Stimulated activated CD4-positive, alpha-beta T cell treated with anti-CD3 and anti-CD28 coated beads, Interleukin-15, amount 100 ng/mL, for 1 hour (primary cell): ENCODE measurements at places on chromosomes 11 and 22.

DNA sequence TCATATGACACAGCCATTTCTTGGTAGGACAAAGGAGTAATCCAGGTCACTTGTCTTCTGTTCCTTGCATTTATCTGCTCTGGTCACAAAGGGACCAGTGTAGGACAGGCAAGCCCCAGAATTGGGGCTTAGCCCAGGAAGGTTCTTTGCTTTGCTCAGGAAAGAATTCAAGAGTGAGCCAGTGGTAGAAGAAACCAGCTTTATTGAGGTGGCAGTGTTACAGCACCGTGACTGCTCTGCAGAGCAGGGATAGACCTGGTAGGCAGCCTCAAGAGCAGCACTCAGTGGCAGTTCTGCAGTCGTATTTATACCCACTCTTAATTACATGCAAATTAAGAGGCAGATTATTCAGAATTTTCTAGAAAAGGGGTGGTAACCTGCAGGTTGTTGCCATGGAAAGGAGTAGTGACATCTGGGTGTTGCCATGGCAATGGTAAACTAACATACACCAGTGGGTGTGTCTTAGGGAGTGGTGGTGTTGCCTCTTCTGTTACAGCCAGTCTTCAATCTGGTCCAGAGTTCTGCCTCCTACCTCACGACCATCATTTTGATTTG, 84.9 kb upstream of the RAB1B start:
- DNase-seq: no peak

- DNase-seq: no peak
Observed at GRCh38 chr11:110921742-110922521, 209.7 kb upstream of the ARHGAP20 start.

- DNase-seq: no peak
Observed at GRCh38 chr11:127625402-127625801, 624.8 kb upstream of the KIRREL3 start.

DNA sequence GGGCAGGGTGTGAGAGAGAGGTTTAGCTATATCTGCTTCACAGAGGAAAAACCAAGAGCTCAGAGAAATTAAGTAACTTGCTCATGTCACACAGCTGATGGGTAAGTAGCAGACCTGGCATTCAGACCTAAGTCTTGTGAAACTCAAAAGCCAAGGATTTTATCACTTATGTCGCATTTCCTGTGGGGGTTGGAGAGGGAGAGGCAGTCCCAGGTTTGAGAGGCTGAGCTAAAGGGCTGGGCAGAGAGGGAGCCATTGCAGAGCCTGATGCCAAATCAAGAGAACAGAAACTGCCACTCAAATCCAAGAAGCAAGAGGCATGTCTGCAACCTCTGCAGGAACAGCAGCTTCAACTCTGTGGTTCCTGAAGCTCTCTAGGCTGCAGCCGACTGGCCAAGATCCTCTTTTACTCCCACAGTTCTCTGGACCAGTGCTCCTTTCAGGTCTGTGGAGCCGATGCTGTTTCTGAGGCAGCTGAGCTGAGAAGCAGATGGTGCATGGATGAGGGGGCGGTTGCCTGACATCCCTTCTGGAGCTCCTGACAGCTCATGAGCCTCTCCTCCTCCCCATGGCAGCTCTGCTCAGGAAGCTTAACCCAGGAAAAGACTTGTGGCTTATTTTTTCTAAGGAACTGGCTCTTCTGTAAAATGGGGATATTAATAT, 47.6 kb upstream of the NAV2 start:
- DNase-seq: no peak

GRCh38 chr11:122439866-122440810, 215.4 kb upstream of the UBASH3B start:
- DNase-seq: no peak

- DNase-seq: no peak
Observed at GRCh38 chr22:50302564-50302963, 4.9 kb downstream of the PLXNB2 start.

GRCh38 chr22:49334449-49334789, 493.3 kb downstream of the BRD1 start:
- no peak for DNase-seq

- DNase-seq: no peak
Observed at GRCh38 chr11:87266751-87267150, 229.0 kb downstream of the TMEM135 start.

DNA sequence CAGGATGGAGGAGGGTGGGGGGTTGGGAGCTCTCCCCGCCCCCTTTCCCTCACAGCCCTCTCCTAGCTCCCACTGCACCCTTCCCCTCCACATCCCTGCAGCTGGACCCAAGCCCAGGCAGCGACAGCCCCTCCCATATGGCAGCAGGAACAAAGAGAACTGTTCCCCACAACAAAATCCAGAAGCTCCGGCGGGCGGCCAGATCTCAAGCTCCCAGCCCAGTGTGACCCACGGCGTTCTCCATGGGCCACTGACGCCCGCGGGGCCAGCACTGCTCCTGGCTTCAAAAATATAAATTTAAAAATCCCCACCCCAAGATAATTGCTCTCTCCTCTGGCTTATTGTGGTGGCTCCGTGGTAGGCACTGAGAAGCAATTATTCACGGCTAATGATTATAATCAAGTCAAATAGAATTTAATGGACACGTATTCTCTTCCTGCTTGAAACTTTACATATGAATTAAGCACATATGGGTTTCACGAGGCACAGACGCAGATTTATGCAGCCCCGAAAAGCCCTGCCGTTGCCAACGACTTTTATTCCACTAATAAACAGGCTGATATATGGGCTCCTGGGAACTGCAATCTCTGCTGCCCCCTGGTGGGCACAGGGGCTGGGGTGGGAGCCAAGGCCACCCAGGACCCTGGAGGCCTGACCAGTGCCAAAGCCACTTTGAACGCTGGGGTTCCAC, 17.5 kb downstream of the MACROD1 start:
- DNase-seq: peak; percentile 53

DNA sequence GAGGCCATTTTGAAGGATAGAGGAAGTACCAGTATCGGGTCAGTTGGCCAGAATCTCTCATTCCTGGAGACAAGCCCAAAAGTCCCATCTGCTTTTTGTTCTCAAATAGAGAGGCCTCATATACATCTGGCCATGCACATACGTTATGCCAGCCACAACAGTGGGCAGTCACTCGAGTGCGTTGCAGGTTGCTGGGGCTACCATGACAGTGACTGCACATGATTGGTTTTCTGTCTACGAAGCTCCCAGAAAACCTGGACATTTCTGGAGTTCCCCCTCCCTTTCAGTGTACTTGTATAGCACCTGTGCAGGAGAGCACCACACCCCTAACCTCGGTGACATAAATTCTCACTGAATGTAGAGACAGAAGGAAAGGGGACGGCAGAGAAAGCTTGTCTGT, 62.1 kb downstream of the C22orf31 start:
- DNase-seq: no peak

DNA sequence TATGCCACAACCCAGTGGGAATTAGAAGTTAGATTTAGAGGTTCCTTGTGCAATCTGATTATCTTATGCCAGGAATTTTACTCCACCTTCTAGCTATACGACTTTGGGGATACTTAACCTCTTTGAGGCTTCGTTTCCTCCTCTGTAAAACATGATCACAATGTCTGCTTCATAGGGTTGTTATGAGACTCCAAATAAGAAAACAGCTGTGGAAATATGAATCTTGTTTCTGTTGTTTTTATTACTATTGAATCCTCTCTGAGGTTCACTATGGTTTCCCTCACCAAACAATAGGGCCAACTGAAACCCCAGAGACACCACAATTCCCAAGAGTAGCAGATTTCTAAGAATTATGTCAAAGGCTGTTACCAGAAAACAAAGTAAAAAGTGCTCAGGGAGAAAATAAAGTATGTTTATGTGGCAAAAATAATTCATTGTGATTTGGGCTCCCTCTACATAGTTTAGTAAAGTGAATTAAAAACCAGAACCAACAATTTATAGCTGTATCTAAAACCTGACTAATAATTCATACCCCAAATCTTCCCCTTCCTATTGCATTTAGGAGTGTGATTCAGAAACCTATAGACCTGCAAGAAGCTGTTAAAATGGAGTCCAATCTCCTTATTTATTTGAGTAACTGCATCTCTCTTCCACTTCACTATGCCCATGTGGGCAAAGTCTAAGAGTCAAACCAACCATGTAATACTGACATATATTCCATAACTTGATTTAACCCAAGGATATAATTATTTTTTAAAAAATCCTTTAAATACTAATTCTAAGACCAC, 38.4 kb downstream of the AMBRA1 start:
- DNase-seq: no peak

- DNase-seq: no peak
Observed at GRCh38 chr11:60777572-60777971, 7.6 kb upstream of the MS4A10 start.

- DNase-seq: no peak
Observed at GRCh38 chr11:128919216-128919615, 23.5 kb downstream of the TP53AIP1 start.

DNA sequence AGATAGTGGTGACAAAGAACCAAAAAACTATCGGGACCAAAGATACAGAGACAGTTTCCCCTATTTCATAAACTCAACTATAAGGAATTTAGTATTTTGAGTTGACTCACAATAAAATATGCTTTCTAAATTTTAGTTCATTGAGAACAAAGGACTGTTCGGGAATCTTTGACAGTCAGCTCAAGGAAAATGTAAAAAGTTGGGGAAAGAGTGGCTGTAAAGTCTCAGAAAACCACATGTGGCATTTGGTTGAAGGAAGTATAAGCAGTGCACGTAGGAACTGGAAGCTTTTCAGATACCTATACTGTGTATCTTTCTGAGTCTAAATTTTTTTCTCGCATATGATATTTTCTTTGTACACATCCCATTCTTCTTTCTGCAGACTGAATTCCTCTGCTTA, 688.9 kb downstream of the KCNA4 start:
- DNase-seq: no peak

DNA sequence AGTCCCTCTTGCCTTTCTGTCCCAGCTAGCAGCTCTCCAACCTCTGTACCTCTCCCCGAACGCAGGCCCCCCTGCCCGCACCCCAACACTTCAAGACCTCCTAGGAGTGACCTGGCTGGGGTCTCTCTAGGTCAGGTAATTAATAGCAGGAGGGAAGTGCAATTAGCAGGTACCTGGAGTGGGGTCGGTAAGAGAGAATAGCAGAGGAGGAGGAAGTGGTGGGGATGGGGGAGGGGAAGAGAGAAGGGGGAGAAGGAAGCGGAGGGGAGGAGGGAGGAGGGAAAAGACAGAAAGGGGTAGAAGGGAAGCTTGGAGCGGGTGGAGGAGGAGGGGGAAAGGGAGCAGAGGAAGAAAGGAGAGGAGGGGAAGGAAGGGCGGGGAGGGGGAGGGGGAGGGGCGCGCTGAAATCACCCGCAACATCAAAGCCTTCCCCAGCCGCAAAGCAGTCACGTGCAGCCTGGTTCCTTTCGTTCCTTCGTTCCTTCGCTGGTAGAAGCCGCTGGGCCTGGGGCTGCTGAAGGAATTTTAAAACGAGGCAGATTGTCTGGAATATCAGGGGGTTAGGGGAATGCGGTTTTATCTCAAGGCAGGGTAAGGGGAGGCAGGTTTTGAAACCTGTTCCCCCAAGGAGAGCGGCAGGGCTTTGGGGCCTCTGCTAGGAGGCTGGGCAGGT, 29.3 kb upstream of the TCF20 start:
- DNase-seq: peak; percentile 33

- no peak for DNase-seq
Observed at GRCh38 chr11:64069401-64070313, 33.9 kb downstream of the FLRT1 start.

GRCh38 chr11:118081241-118081958, 4.5 kb downstream of the TMPRSS4 start:
- DNase-seq: no peak

DNA sequence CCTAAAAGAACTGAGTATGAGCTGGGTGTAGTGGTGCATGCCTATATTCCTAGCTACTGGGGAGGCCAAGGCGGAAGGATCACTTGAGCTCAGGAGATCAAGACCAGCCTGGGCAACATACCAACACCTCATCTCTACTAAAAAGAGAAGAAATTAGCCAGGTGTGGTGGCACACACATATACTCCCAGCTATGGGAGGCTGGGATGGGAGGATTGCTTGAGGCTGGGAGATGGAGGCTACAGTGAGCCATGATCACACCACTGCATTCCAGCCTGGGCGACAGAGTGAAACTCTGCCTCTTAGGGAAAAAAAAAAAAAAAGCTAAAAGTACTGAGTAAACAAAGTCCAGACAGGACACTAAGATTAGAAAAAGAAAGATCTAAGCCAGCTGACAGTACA, 3.5 kb upstream of the HTR3B start:
- no peak for DNase-seq

DNA sequence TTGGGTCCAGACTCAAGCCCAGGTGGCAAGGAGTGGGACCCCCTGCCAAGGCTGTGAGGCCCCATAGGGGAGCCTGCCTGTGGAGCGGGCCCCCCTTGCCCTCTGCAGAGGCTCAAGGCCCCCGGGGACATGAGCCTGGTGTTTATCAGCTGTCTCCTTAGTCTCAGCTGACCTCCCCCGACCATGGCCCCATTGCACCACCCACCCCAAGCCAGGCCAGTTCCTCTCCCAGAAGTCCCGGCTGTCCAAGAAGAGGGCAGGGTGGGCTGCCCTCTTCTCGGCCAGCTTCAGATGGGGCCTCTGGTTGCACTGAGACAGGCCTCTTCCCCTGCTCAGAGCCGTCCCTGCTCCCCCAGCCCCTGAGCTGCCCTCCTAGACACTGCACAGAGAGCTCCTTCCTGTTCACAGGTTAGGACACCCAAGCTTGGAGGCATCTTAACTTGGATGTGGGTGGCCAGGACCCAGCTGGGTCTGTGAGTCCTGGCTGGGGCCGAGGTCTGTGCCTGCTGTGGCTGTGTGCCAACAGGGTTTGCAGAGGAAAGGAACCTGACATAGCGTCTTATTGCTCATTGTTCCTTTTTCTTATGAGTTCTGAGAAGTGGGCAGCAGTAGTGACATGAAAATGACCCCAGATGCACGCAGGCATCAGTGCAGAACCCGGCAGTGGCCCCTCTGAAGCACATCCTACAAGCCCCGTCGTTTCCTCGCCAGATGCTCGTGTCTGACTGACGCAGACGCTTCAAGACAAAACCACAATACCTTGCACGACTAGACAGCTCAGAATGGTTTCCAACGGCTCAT, 5.4 kb downstream of the TRABD start:
- DNase-seq: peak; percentile 67

- DNase-seq: no peak
Observed at GRCh38 chr11:9065607-9066432, 25.6 kb downstream of the SCUBE2 start.

- no peak for DNase-seq
Observed at GRCh38 chr22:36510966-36511881, 4.4 kb upstream of the FOXRED2 start.

- no peak for DNase-seq
Observed at GRCh38 chr22:23408321-23408720, 171.8 kb downstream of the IGLL1 start.
